Urothelium cell line (cell line): ENCODE measurements at places on chromosomes 4 and X.

DNA sequence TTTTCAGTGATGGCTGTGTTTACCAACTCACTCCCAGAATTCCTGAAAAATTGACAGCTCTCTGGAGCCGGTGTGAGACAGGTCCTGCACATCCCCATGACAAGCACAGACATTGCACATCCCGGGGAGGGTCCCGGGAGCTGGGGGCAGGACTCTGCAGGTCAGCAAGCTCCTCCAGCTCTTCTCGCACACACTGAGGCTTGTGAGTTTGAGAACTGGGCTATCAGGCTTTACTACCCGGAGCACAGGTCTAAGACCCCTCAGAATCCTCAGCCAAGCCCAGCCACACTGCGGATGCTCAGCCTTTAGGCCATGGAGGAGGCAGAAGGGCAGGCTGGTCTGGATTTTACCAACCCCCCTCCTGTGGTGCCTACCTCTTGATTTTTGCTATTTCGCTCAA lies 5.6 kb upstream of the CLDN24 start:
- no peak for DNase-seq

DNA sequence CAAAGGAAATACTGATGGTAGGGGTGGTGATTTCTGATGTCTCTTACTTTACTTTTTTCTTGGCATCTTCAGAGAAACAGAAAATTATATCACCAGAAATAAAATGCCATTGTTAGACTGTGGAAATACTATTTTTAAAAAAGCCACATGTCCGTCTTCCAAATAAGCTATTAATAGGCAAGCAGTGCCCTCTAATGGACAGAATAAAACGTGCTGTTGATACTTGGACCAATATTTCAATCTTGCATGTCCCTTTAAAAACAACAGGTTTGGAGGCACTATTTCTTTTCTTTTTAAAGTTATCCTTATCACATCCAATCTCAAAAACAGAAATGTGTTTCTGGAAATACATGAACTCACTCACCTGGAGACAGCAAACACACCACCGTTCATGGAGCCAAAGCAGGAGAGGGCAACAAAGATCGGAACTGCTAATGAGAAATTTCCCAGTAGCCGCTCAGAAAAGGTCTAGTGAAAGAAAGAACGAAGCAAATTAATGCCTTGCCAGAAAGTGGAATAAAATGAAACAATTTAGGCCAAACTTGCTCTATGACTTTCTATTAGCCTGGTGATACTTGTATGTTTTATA lies 59.2 kb downstream of the SLC7A11 start:
- DNase-seq = peak; percentile 12

GRCh38 chr4:145808848-145809512 lies 129.0 kb downstream of the C4orf51 start:
- no peak for DNase-seq

DNA sequence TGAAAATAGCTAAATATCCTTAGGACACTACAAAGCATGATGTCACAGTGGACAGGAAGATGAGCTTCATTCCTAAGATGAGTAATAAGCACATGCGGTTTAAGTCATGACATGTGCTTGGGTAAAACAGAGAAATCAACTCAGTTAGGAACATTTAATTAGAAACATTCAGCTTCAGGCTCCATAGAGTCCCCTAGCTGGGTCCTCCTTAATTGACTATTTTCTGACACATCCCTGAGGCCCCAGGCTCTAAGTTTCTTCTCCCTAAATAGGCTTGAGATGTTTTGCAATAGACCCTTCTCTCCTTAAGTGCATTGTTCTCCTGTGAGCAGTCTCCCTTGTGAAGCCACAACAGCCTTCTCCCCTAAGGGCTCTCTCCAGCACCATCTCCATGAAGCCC lies 70.4 kb upstream of the ANXA3 start:
- DNase-seq = no peak

GRCh38 chr4:74504212-74504611 lies 59.3 kb downstream of the AREG start:
- DNase-seq = no peak

GRCh38 chr4:73976217-73976616 lies 5.6 kb downstream of the PF4 start:
- DNase-seq = no peak

DNA sequence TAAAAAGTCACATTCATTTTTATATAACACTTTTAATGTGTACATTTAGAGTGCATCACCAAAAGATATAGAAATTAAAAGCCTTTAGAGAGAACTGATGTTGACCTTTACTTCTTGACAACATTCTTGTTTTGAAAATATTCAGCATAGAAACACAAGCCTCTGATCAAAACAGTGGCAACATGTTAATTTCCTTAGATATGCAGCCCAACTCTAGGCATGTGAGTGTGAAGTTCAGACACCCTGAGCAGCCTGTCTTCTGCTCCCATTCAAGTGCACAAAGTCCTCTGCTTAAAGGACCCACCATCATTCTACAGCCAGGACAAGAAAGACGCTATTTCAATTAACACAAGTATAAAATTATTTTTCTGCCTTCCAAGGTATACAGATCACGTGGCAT lies 60.0 kb downstream of the PPP3CA start:
- no peak for DNase-seq

DNA sequence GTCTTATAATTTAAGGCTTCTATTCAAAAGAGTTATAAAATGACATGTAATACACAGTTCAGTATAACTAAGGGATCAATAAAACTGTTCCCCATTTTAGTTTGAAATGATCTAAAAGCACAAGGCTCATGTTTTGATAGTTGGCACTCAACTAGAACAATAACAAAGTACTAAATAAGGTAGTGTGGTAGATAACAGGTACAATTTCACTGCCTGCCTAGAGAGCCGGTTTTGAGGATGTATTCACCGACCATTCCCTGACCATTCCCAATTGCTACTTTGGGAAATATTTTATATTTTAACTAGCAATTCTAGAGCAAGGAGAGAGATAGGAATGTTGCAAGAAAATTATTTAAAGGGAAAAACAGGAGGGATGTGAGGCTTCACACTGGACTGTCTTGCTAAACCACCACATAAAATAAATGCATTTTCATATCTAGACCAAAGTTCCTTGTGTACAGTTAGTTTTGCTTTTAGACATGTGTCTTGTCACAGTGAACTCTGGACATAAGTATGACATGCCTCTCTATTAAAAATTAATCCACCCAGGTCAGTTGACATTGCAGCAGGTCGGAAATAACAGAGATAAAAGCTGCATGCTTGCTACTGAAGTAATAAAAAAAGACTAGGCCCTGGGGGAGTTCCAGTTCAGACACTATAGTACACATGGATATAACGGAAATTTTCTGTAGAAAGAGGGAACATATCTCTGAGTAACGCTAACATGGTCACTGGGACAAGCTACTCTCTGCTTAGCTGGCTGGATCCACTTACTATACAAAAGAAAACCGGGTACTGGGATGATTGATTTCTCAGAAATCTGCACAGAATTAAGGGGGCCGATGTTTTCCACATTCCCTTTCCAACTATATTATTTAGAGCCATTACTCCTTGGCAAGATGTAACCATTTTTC lies 56.3 kb upstream of the NAP1L5 start:
- no peak for DNase-seq

DNA sequence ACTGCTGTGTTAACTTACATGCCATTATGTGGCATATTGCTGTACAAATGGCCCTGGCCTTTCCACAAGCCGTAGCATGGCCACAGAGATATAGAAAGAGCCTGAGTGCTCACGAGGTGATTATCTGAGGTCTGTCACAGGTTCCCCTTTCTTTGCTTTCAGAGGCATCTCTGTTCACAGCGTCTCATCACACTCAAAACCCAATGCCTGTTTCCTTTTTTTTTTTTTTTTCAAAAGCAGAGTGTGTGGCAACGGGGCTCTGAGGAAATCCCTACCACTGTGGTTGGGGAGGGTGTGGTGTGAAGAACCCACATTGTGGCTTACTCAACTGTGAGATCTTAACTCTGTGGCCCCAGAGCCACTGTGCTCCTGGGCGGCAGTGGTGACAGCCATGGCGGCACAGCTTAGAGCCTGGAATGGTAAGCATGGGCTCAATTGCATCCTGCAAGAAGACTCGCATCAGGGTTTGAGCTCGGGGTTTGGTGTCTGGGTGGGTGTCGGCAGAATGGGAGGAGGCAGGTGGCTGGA lies 30.8 kb downstream of the RTL5 start:
- DNase-seq = no peak

DNA sequence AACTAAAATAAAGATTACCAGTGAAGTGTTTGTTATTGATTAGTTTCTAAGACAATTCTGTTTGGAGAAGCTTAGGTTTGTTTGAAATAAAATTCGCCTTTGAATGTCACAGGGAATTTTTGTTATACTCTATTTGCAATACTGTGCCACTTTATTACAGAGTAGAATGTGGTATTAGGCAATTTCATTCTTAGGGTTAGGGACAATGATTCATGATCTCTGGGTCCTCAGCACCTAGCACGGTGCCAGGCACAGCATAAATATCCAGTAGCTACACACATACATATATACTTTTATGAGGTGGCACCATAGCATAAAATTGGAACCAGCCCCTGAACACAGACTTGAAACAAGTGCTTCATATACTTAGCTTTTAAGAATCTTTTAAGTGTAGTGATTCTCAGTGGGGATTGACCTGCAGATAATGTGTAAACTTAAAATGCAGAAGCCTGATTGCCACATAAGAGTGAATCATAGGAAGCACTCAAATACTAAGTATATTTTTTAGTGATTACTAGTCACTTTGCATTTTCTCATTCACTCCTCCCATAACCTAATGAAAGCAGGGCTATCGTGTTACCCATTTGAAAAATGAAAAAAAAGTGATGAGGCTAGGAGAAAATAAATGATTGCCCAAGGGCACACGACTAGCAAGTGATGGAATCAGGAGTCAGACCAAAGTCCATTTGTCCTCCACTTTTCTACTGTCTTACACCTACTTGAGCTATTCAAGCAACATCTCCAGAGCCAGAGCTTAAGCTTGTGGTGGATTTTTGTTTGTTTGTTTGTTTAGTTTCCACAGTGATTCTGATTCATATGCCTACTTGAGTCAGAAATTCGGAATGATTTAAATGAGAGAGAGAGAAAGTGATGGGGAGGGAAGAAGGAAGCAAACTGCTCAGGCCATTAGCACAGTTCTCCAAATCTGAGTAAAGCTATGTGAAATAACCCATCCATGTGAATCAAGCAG lies 366.0 kb upstream of the FGF13 start:
- no peak for DNase-seq
